Vagina (tissue), 2 donors: ENCODE measurements at places on chromosomes 6 and 20. TPM values are rescaled to one million over a fixed set of nuclear protein-coding genes. Genes with fewer than 3 reads are reported as not detected.
A peak's percentile ranks its signal among the peaks of the same experiment; 100 is the strongest.

GRCh38 chr20:63546256-63546955, 1.1 kb downstream of the SRMS start:
- H3K4me3 ChIP-seq = no peak overlapping the region
- DNase-seq = no peak
- no peaks in the 10 kb centered on the region for H3K36me3 ChIP-seq
- no peak overlapping the region for H3K27ac ChIP-seq
- H3K27me3 ChIP-seq = peaks cover 5% of the 10 kb centered on the region

GRCh38 chr6:44042989-44043478, 84.2 kb downstream of the MRPL14 start:
- H3K27ac ChIP-seq = peak overlapping the region; percentile 72
- H3K27me3 ChIP-seq = no peaks in the 10 kb centered on the region
- H3K4me3 ChIP-seq = no peak overlapping the region
- peaks cover 39% of the 10 kb centered on the region for H3K4me1 ChIP-seq
- DNase-seq = no peak
- H3K36me3 ChIP-seq = no peaks in the 10 kb centered on the region

TRIM40 gene
- not detected for total RNA-seq

DNA sequence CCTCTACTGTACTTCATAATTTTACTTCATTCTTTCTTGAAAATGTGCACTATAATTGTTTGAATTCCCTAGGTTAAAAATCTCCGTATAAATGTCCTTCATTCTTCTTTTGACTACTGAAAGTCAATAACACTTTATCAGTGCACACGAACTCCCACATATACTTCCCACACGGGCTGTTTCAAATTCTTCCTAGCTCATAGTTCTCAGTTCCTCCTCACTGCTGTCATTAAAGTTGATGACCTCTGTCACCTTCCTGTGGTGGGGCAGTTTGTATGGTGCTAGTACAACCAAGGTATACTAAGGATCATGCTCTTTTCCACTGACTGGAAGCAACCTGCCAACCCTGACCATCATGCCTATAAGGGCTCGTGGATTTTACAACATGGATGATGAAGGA, 40.0 kb upstream of the CD2AP start:
- H3K27me3 ChIP-seq = no peaks in the 10 kb centered on the region
- no peaks in the 10 kb centered on the region for H3K4me1 ChIP-seq
- no peak for DNase-seq
- H3K36me3 ChIP-seq = no peaks in the 10 kb centered on the region
- no peak overlapping the region for H3K4me3 ChIP-seq

DNA sequence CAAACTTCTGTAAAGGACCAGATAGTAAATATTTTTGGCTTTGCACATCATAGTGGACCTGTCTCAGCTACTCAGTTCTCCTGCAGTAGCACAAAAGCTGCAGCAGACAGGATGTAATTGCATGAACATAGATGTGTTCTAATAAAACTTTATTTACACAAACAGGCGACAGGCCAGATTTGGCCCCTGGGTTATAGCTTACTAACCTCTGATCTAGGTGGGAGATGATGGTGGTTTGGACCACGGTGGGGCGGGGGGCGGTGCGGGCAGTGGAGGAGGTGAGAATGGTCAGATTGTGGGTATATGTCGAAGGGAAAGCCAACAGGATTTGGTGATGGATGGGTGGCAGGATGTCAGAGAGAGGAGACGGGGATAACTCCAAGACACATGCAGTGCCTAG, 196.3 kb downstream of the ZMYND8 start:
- no peaks in the 10 kb centered on the region for H3K27me3 ChIP-seq
- H3K36me3 ChIP-seq = no peaks in the 10 kb centered on the region
- H3K27ac ChIP-seq = no peak overlapping the region
- no peak overlapping the region for H3K4me3 ChIP-seq
- H3K4me1 ChIP-seq = no peaks in the 10 kb centered on the region

FAXC gene
- total RNA-seq = 6.6 TPM

BPI gene
- total RNA-seq = not detected

GRCh38 chr6:138419766-138420165, 15.7 kb downstream of the HEBP2 start:
- no peaks in the 10 kb centered on the region for H3K27me3 ChIP-seq
- H3K27ac ChIP-seq = no peak overlapping the region
- DNase-seq = no peak
- peaks cover 14% of the 10 kb centered on the region for H3K36me3 ChIP-seq
- H3K4me1 ChIP-seq = no peaks in the 10 kb centered on the region

ARMH2 gene
- not detected for total RNA-seq

DNA sequence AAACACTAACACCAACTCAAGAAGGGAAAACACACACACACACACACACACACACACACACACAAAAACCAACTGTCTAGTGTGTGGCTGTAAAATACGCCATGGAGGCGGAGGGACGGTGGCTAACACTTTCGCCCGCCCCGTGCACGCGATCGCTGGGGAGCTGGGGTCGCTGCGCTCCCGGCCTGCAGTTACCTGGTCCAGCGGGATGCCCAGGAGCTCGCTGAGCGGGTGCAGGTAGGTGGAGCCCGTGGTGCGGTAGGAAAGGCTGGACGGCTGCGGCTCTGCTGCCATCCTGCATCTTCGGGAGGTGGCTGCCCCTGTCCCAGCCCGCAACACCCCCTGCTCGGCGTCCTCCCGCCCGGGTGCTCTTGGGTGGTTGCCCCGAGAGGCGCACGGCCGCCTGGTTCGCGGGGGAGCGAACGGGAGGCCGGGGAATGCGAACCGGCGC, 303 bp downstream of the MBOAT1 start:
- no peaks in the 10 kb centered on the region for H3K27me3 ChIP-seq
- peaks cover 48% of the 10 kb centered on the region for H3K4me1 ChIP-seq
- no peaks in the 10 kb centered on the region for H3K36me3 ChIP-seq
- no peak for DNase-seq
- peak overlapping the region; percentile 94 for H3K27ac ChIP-seq

PSORS1C1 gene
- 9.6 TPM for total RNA-seq

SMLR1 gene
- not detected for total RNA-seq

DNA sequence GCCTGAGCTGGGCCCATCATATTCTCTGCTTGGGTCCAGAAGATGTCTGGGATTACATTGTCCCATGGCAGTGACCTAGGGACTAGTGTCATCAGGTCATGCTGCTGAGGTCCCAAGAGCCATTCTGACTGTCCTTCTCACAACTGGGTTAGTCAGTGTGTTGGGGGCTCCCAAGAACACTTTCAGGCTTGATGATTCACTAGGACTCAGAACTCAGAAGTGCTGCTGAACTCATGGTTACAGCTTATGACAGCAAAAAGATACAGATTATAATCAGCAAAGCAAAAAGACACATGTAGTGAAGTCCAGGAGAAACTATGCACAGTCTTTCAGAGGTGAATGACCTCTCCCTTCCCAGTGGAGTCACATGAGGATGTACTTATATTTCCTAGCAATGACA, 107.8 kb downstream of the SYNE1 start:
- no peak overlapping the region for H3K27ac ChIP-seq
- no peak overlapping the region for H3K4me3 ChIP-seq
- DNase-seq = no peak
- H3K27me3 ChIP-seq = no peaks in the 10 kb centered on the region
- no peaks in the 10 kb centered on the region for H3K4me1 ChIP-seq
- no peaks in the 10 kb centered on the region for H3K36me3 ChIP-seq

GRCh38 chr20:19658137-19658536, 99.9 kb upstream of the RIN2 start:
- DNase-seq = no peak
- H3K4me1 ChIP-seq = no peaks in the 10 kb centered on the region
- H3K27ac ChIP-seq = no peak overlapping the region
- H3K27me3 ChIP-seq = no peaks in the 10 kb centered on the region
- H3K4me3 ChIP-seq = no peak overlapping the region

GRCh38 chr20:55057779-55058415, 582.5 kb downstream of the DOK5 start:
- no peak for DNase-seq
- no peak overlapping the region for H3K27ac ChIP-seq
- no peaks in the 10 kb centered on the region for H3K27me3 ChIP-seq

DNA sequence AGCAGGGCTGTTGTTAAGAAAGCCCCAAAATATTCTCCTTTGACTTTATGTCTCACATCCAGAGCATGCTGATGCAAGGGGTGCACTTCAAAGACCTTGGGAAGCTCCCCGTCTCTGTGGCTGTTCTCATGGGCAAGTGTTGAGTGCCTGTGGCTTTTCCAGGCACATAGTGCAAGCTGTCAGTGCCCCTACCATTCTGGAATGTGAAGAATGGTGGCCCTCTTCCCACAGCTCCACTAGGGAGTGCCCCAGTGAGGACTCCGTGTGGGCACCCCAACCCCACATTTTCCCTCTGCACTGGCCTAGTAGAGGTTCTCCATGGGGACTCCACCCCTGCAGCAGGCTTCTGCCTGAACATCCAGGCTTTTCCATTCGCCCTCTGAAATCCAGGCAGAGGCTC, 673.7 kb downstream of the HTR1B start:
- no peaks in the 10 kb centered on the region for H3K36me3 ChIP-seq
- H3K4me3 ChIP-seq = no peak overlapping the region
- no peak for DNase-seq
- no peaks in the 10 kb centered on the region for H3K27me3 ChIP-seq
- H3K27ac ChIP-seq = no peak overlapping the region
- H3K4me1 ChIP-seq = no peaks in the 10 kb centered on the region

- peak overlapping the region; percentile 6 for H3K27ac ChIP-seq
- DNase-seq = no peak
- no peaks in the 10 kb centered on the region for H3K27me3 ChIP-seq
- peaks cover 1% of the 10 kb centered on the region for H3K4me1 ChIP-seq
- no peaks in the 10 kb centered on the region for H3K36me3 ChIP-seq
- H3K4me3 ChIP-seq = no peak overlapping the region
These were observed 6.4 kb downstream of the CFB start for GRCh38 chr6:31952140-31952805.

NR2E1 gene
- not detected for total RNA-seq

MEI4 gene
- total RNA-seq = not detected

DNA sequence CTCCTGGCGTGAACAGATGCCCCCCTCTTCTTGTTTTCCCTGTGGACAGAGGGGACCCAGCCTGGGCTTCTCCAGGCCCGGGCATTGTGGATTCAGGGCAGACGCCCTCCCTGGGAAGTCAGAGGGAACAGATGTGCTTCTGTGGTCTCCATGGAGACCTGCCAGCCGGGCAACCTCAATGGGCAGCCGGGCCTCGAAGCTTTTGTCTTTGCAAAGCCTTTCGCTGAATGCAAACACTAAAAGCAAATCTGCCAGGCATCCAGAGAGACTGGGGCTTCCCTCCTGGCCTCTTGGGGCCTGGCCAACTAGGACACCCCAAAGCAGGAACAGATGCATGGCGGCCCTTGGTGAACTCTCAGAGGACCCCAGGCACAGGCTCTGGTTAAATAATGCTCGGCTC, 370.0 kb upstream of the SULF2 start:
- no peak overlapping the region for H3K4me3 ChIP-seq
- H3K27ac ChIP-seq = no peak overlapping the region
- no peak for DNase-seq

DNA sequence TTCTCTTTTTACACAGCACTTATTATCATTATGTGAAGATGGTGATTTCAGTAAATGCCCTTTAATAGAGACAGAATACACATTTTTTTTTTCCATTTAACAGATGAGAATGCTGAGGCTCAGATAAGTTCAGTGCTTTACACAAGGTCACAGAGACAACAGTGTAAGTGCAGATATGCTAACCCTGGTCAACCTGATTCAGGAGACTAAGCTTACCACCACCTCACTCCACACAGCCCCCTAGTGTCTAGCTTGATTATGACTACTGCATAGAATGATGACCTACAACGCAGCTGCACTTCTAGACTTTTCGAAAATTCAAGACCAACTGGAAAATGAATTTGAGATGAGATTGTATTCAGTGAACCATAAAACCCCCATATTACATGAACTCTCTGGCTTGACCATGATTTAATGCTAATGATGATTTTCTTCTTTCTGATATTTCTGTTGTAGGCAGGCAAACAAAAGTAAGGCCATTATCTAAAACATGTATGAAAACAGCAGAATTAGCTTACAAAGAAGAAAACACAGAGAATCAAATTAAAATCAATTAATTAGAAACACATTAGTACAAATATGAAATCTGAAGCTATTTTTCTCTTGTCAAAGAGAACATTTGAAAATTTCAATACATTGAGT, 212.1 kb upstream of the PHACTR1 start:
- no peaks in the 10 kb centered on the region for H3K4me1 ChIP-seq
- H3K27me3 ChIP-seq = no peaks in the 10 kb centered on the region
- no peak overlapping the region for H3K4me3 ChIP-seq
- no peak for DNase-seq
- no peak overlapping the region for H3K27ac ChIP-seq

DNA sequence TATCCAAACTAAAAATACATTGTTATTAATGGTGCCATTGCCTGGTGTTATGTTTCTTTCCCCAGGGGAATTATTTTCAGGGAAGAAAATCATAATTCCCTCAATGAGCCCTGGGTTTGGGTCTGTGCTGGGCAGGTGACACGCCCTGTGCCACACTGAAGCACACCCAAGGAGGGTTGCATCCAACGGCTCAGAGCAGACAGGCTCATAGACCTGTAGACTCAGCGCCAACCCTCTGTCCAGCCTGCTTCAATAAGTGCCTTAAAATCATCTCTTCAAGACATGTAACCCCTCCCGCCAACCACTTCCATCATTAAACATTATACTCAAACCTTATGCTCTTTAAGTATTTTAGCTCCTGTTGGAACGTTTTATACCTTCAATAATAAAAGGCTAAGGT, 225.3 kb upstream of the CDH4 start:
- no peaks in the 10 kb centered on the region for H3K4me1 ChIP-seq
- no peaks in the 10 kb centered on the region for H3K36me3 ChIP-seq
- DNase-seq = no peak

- H3K27me3 ChIP-seq = no peaks in the 10 kb centered on the region
- H3K36me3 ChIP-seq = no peaks in the 10 kb centered on the region
- no peak overlapping the region for H3K27ac ChIP-seq
- DNase-seq = no peak
- no peak overlapping the region for H3K4me3 ChIP-seq
These were observed 375.9 kb upstream of the PTCHD4 start for GRCh38 chr6:48486876-48487275.

DNA sequence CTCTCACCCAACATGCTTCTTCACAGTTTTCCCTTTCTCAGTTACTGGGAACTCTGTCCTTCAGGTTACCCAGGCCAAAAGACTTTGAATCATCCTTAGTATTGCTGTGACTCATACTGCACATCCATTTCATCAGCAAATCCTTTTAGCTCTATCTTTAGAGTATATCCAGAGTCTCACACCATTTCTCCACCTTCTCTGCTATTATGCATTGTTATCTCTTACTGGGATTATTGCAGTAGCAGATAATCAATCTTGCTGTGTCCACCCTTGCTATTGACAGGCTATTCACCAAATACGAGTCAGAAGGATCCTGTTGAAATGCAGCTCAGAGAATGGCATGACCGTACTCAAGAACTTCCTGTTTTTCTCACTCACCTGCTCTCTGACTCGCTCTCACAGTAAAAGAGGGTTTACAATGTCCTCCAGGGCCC, 57.3 kb downstream of the BCKDHB start:
- no peak overlapping the region for H3K27ac ChIP-seq
- H3K27me3 ChIP-seq = no peaks in the 10 kb centered on the region
- H3K4me1 ChIP-seq = peaks cover 4% of the 10 kb centered on the region
- H3K4me3 ChIP-seq = no peak overlapping the region
- no peaks in the 10 kb centered on the region for H3K36me3 ChIP-seq

- DNase-seq = no peak
- no peaks in the 10 kb centered on the region for H3K27me3 ChIP-seq
- H3K4me3 ChIP-seq = no peak overlapping the region
- H3K36me3 ChIP-seq = no peaks in the 10 kb centered on the region
- H3K27ac ChIP-seq = no peak overlapping the region
These were observed 17.2 kb upstream of the SPAG4 start for GRCh38 chr20:35598476-35598875.

HLA-DRA gene
- total RNA-seq = 158 TPM

- H3K27me3 ChIP-seq = peaks cover 11% of the 10 kb centered on the region
- peaks cover 22% of the 10 kb centered on the region for H3K4me1 ChIP-seq
- DNase-seq = no peak
- no peak overlapping the region for H3K4me3 ChIP-seq
- H3K27ac ChIP-seq = no peak overlapping the region
- no peaks in the 10 kb centered on the region for H3K36me3 ChIP-seq
These were observed 4.5 kb upstream of the NKAIN4 start for GRCh38 chr20:63258781-63259180.
